ENCODE measurements at places on chromosomes 3 and 15. TPM values are rescaled to one million over a fixed set of nuclear protein-coding genes. Genes with fewer than 3 reads are reported as not detected.

The SKIL gene
- total RNA-seq, result 21.0 TPM

DNA sequence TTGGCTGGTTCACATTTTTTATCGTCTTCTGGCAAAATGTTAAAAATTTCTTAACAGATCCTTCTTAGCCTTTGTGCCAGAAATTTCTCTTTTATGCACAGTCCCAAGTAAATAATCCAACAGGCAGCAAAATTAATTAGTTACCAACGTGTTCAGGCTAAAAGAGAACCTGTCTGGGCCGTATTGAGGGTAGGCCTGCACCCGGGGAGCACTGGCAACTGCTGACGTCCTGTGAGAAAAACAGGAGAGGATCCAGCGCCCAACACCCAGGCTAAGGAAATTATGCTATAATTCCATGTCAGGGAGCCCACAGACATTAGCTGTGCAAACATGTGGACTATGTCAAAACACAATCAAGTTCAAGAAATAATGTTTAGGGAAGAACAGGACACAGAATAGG lies 30.7 kb upstream of the CSTA start:
- peaks cover 16% of the 10 kb centered on the region for H3K4me1 ChIP-seq
- no peak for ATAC-seq
- H3K4me3 ChIP-seq, result no peak overlapping the region
- no peaks in the 10 kb centered on the region for H3K36me3 ChIP-seq
- no peaks in the 10 kb centered on the region for H3K27me3 ChIP-seq

- no peak overlapping the region for H3K27ac ChIP-seq
- H3K27me3 ChIP-seq, result no peaks in the 10 kb centered on the region
- no peaks in the 10 kb centered on the region for H3K36me3 ChIP-seq
- ATAC-seq, result no peak
These were observed 36.1 kb downstream of the RAB6B start for GRCh38 chr3:133859381-133860234.

GRCh38 chr3:197356275-197356674 lies 57.9 kb upstream of the DLG1 start:
- ATAC-seq, result no peak
- peaks cover 6% of the 10 kb centered on the region for H3K4me1 ChIP-seq
- no peaks in the 10 kb centered on the region for H3K36me3 ChIP-seq
- no peak overlapping the region for H3K4me3 ChIP-seq
- peaks cover 13% of the 10 kb centered on the region for H3K27me3 ChIP-seq
